ENCODE measurements at places on chromosomes 6 and 20.

GRCh38 chr6:35264550-35265274 lies 5.2 kb downstream of the ZNF76 start:
- no peak for DNase-seq

GRCh38 chr6:49325891-49326290 lies 137.2 kb downstream of the MMUT start:
- DNase-seq = no peak

GRCh38 chr6:45836984-45837383 lies 178.7 kb downstream of the CLIC5 start:
- DNase-seq = no peak

- DNase-seq = no peak
Measured at GRCh38 chr6:2190661-2191389, 54.6 kb downstream of the GMDS start.

- no peak for DNase-seq
Measured at GRCh38 chr6:3232017-3232945, 4.8 kb upstream of the TUBB2B start.

- no peak for DNase-seq
Measured at GRCh38 chr6:148261470-148261869, 81.2 kb upstream of the SASH1 start.

GRCh38 chr20:16785226-16785625 lies 37.1 kb downstream of the OTOR start:
- DNase-seq = no peak

DNA sequence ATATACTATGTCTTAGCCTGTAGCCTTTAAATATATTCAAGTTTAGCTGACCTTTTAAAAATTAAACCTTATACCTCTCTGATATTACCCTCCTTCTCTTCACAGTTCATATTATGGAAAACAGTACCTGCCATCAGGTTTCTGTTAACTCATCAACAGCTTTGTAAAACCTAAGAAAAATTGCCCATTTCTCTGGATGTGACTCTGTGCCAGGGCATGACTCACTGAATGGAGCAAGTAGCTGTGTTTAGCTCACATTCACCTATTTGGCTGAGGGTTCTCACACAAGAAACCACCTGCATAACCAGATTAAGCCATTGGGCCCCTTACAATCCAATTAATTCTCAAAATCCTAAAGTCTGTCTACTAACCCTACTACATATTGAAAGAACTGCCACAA lies 678.8 kb upstream of the MARCKS start:
- no peak for DNase-seq

GRCh38 chr6:79631693-79632172 lies 604 bp downstream of the SH3BGRL2 start:
- DNase-seq = no peak

DNA sequence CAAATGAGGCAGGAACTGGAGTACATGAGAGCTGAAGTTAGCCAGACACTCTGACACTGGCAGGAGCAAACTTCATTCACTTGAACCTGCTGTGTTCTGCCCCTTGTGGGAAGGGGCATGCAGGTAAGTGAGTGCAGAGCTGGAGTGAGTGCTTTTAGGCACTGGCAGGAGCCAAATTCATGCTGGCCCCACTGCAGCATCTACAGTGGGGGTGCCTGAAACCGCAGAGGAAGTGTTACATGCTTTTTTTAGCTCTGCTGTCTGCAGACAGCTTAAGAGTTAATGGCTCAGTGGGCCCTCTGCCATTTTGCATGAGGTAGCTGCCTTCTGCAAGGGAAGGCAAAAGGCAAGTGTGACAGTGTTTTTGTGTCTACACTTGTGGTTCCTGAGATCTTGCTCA lies 167.9 kb upstream of the SYNCRIP start:
- DNase-seq = no peak

- no peak for DNase-seq
Measured at GRCh38 chr6:5398530-5398929, 137.2 kb downstream of the FARS2 start.

DNA sequence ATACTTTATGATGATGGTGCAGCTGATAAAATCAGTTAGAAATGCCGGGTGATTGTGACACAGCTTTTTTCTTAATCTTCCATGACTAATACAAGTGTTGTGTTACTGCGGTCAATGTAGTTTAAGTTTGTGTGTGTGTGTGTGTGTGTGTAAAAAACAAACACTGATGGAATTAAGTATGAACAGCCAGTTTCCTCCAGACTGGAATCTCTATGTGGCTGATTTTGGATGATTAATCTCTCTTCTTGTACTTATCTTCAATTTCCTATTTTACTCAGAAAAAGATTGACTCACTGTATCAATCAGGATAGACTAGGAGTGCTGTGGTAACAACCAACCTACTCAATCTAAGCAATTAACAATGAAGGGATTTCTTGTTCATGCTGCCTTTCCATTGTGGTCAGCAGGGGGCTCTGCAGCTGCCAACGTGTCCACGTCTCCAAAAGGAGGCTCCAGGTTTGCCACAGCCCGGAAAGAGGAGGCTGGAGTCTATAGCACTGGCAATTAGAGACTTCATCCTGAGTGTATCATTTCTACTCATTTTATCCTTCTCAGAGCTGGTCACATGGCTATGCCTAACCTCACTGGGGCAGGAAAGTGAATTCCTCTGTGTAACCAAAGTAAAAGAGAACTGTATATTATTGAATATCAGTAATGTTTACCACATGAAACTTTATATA lies 107.7 kb downstream of the CD109 start:
- no peak for DNase-seq

GRCh38 chr20:43925215-43925614 lies 10.6 kb downstream of the TOX2 start:
- DNase-seq = peak; percentile 76

DNA sequence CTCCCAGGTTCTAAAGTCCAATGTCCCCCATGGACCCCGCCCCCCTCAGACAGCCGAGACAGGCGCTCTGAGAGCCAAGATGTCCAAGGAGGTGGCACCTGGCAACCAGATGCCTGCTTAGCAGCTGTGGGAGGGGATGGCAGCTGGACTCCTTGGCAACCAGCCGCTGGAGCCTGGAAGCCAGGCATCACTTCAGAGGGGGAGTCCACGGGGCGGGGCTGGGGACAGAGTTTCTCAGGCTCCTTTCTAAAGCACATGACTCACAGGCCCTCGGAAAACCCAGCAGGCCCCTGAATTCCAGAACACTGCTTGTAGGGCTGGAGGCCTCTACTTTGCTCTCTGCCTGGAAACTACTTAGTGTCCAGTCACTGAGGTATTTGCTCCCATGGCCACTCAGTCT lies 51.5 kb downstream of the PREX1 start:
- DNase-seq = no peak

- DNase-seq = no peak
Measured at GRCh38 chr6:140480852-140481251, 1106.4 kb upstream of the CITED2 start.

GRCh38 chr20:53656293-53657202 lies 62.9 kb upstream of the ZNF217 start:
- no peak for DNase-seq

GRCh38 chr6:151043944-151044343 lies 178.4 kb downstream of the MTHFD1L start:
- no peak for DNase-seq

DNA sequence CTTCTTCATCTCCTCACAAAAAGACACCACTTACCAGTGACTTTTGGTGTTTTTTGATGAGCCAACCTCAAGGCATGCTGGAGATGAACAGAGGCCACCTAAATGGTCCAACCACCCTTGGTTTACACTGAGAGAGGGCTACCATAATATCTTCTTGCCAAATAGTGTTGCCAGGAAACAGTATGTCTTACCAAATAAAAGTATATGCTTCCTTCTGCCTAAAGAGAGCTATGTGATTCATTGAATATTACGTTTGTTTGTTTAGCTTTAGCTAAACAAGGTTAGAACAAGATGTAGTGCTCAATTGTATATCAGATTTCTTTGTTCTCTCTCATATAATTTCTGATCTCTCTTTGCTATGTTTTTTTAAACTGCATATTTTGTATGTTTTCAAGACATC lies 40.6 kb upstream of the BMP6 start:
- DNase-seq = no peak

DNA sequence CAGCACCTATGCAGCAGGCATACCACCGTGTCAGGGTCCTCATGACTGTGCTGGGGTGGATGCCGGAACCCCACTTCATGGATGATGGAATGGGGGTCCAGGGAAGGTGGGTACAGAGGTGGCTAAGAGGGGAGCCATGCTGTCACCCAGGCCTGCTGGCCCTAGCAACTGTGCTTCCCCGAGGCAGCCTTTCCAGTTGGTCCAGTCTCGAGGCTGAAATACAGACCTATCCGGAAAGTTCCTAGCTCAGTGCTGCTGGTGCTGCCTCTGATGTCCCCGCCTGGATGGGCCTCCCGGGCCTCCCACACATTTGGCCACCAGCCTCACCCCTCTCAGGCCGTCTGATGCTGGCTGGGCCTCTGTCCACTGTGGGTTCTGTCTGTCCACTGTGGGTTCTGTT lies 17.4 kb downstream of the SIRPA start:
- no peak for DNase-seq

GRCh38 chr6:37033255-37033654 lies 27.8 kb downstream of the FGD2 start:
- DNase-seq = no peak

All from stimulated activated CD4-positive, alpha-beta T cell treated with anti-CD3 and anti-CD28 coated beads, Interleukin-2, amount 100 ng/mL, for 4 hours (primary cell).